Activated CD4-positive, alpha-beta T cell treated with anti-CD3 and anti-CD28 coated beads, Interleukin-2, amount 10 ng/mL, durations not matched to agents 7 days and 5 days (primary cell): ENCODE measurements at places on chromosomes 12 and 14. TPM values are rescaled to one million over a fixed set of nuclear protein-coding genes. Genes with fewer than 3 reads are reported as not detected.

Gene TOX4
- total RNA-seq: 78.0 TPM

Gene KNTC1
- 136 TPM for total RNA-seq

Gene KCNH3
- 1.9 TPM for total RNA-seq

GRCh38 chr12:94699801-94700200 lies 49.4 kb upstream of the TMCC3 start:
- H3K4me3 ChIP-seq: no peak overlapping the region
- no peaks in the 10 kb centered on the region for H3K36me3 ChIP-seq
- no peak overlapping the region for H3K27ac ChIP-seq
- H3K27me3 ChIP-seq: peaks cover 10% of the 10 kb centered on the region

DNA sequence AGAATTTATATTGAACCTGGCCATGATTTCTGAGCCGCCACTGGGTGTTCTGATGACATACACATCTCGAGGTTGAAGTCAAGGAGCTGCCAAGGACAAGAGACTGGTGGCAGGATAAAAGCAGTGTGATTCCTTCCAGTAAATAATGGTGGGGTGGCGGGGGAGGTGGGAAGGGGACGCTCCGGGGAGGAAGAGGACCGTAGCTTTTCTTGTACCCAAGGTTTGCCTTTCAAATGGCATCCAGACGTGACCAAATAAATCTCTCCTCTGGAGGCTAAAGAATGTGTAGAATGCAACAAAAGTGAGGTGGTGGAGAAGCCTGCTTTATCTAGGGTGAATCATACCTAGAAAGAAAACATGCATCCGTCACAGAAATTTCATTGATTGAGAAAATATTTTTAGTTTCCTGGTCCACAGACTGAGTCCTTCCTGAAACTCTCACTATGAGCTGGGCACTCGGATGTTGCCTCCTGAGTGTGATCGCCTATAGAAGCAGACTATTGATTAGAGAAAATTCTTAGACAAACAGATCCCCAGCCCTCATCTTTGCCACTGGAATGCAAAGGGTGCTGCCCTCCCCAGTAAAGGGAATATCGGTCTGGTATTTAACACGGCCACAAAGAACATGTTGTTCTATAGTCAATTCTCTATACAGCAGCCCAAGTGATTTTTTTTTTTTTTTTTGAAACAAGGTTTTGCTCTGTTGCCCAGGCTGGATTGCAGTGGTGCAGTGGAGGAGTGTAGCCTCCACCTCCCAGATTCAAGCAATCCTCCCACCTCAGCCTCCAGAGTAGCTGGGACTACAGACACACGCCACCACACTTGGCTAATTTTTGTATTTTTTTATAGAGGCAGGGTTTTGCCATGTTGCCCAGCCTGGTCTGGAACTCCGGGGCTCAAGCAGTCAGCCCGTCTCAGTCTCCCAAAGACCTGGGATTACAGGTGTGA lies 112.1 kb downstream of the DPF3 start:
- H3K27ac ChIP-seq: no peak overlapping the region
- no peaks in the 10 kb centered on the region for H3K27me3 ChIP-seq
- peaks cover 10% of the 10 kb centered on the region for H3K36me3 ChIP-seq
- H3K4me3 ChIP-seq: no peak overlapping the region
- no peak for DNase-seq
- peaks cover 5% of the 10 kb centered on the region for H3K4me1 ChIP-seq

DNA sequence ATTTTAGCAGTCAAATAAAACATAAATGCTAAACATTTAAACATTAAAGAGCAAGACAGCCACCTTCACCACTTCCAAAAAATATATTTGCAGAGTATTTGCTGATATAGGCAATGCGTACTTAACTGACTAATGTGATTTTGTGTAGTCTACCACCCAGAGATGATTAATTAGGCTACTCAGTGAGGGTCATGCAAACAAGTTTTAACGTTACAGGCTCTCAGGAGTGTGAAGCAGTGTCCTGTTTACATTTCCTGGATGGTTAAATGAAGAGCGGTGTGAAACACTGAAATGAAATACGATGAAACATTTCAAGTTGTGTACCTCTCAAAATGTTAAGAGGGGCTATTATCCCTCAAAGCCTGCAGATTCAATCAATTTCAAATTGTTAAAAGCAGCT lies 165.8 kb upstream of the LRIG3 start:
- H3K27ac ChIP-seq: no peak overlapping the region
- DNase-seq: no peak

- no peak within 1 kb of the TSS for H3K4me3 ChIP-seq
- H3K36me3 ChIP-seq: no peaks in the 10 kb centered on the region
- H3K27ac ChIP-seq: no peak within 1 kb of the TSS
- no peaks in the 10 kb centered on the region for H3K4me1 ChIP-seq
- peaks cover 5% of the 10 kb centered on the region for H3K27me3 ChIP-seq
- DNase-seq: no peak
Observed at GRCh38 chr14:95685978-95686922, at the start of gene TCL1B. TCL1B (plus strand) TSS chr14:95686426; CDS start chr14:95686468, 42 bp downstream.

- H3K4me1 ChIP-seq: no peaks in the 10 kb centered on the region
- H3K36me3 ChIP-seq: no peaks in the 10 kb centered on the region
Observed at GRCh38 chr12:124834822-124835221, 28.8 kb downstream of the SCARB1 start.

DNA sequence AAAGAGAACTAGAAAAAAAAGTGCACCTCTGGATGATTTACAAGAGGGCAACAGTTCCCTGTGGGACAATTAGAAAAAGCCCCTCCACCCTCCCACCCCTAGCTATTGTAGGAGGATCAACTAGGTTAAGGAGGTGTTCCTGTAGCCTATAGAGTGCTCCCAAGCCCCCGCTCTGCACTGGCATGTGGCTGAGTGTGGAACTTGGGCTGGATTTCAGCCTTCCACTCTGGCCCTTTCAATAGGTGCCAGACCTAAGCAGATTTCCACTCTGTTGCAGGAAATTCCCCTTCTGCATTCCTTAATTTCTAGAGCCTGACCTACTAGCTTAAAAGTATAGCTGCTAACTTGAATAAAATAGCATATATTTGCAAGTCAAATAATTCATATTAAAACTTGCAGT lies 2.8 kb downstream of the NFATC4 start:
- H3K4me1 ChIP-seq: peaks cover 17% of the 10 kb centered on the region
- no peak for DNase-seq
- peaks cover under 1% of the 10 kb centered on the region for H3K36me3 ChIP-seq
- peaks cover 29% of the 10 kb centered on the region for H3K27me3 ChIP-seq
- H3K27ac ChIP-seq: no peak overlapping the region
- no peak overlapping the region for H3K4me3 ChIP-seq

DNA sequence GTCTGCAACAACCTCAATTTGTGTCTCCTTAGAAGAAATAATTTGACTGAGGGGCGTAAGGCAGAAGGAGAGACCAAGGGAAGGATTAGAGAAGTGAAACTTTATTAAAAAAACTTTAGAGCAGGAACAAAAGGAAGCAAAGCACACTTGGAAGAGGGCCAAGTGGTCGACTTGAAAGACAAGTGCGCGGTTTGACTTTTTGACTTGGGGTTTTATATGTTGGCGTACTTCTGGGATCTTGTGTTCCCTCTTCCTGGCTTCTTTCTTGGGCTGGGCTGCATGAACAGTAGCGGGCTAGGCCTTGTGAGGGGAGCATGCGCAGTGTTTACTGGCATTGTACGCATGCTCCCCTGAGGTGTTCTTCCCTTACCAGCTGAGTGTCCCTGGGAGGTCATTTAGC lies 369.3 kb upstream of the DCN start:
- H3K27ac ChIP-seq: no peak overlapping the region
- H3K4me1 ChIP-seq: no peaks in the 10 kb centered on the region
- no peak overlapping the region for H3K4me3 ChIP-seq
- H3K27me3 ChIP-seq: peaks cover 6% of the 10 kb centered on the region
- no peak for DNase-seq
- H3K36me3 ChIP-seq: no peaks in the 10 kb centered on the region

- H3K27ac ChIP-seq: no peak overlapping the region
- H3K4me1 ChIP-seq: no peaks in the 10 kb centered on the region
- no peaks in the 10 kb centered on the region for H3K36me3 ChIP-seq
- no peak overlapping the region for H3K4me3 ChIP-seq
- DNase-seq: no peak
Observed at GRCh38 chr14:94965551-94966313, 191.6 kb downstream of the DICER1 start.
